HepG2 (cell line): ENCODE measurements at places on chromosomes 4 and X. TPM values are rescaled to one million over a fixed set of nuclear protein-coding genes. Genes with fewer than 3 reads are reported as not detected.

DNA sequence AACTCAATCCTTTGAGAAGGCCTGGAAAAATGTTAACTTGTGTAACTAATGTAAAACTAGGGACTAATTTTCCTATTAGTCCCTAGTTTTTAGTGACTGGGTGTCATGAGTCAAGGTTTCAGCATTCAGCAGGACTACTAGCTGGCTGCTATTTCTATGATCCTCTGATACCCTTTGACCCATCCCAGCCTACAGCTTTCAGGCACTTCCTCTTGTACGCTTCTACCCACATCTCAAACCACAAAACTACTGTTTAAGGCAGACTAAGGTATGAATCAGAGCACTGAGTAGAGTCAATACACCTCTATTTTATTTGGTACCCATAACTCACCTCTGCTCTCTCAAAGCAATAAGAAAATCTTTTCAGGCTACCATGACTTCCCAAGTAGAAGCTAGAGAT, 809.6 kb downstream of the PDHA2 start:
- no peak overlapping the region for H3K4me3 ChIP-seq
- no peak for DNase-seq
- H3K27ac ChIP-seq, result no peak overlapping the region
- no peaks in the 10 kb centered on the region for H3K4me1 ChIP-seq

DNA sequence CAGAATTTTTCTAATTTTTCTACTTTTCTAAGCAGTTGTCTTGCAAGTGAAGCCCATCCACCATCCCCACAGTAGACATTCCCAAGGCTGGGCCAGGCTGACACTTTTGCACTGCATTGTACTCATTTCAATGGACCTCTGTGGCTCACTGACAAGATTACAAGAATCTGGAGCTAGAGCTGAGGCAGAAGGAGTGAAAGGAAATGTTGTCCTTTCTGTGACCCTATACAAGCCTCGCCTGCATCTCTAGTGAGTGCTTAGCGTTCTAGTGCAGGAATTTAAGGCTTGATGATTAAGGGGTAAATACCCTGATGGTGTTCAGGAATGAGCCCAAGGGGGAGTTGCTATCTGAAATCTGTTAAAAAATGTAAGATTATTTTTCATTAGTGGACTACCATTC, 6.3 kb downstream of the MAGED1 start:
- H3K36me3 ChIP-seq, result peaks cover 6% of the 10 kb centered on the region
- DNase-seq, result no peak
- H3K27me3 ChIP-seq, result no peaks in the 10 kb centered on the region

The USP17L11 gene
- total RNA-seq, result not detected in 2 replicates

DNA sequence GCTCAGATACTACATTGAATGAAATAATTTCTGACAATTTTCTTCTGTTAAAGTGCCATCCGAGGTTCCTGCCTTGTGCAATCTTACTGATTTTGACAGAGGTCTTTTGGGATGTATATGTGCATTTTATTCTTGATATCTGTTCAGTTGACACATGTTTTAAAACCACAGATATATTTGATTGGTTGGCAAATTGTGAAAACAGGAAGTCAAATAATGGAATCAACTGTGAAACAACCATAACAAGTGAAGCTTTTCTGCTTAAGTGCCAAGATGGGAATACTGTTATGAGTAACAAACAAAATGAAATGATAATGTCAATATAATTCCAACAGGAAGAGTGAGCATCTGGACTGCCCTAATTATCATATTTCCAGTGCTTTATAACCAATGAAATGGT, 84.9 kb upstream of the TET2 start:
- no peaks in the 10 kb centered on the region for H3K4me1 ChIP-seq
- H3K27me3 ChIP-seq, result no peaks in the 10 kb centered on the region
- no peak for DNase-seq
- no peak overlapping the region for H3K4me3 ChIP-seq

DNA sequence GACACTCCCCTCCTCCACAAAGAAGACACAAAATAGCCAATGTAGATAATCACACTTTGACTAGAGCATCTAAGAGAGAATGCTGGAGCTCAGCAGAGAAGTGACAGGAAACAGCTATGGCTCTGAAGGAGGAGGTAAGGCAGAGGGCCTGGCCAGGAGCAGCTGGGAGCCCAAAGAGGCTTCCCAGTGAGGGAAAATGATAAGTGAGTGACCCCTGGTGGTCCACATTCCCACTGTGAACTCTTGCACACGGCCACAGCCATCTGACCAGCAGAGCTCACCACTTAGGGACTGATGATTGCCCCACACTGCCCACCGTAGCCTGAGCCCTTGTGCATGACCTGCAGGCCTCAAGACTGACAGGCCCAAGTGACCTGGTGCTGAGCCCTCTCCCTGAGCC, 162.7 kb upstream of the GALNTL6 start:
- H3K4me3 ChIP-seq, result no peak overlapping the region
- no peaks in the 10 kb centered on the region for H3K27me3 ChIP-seq
- no peaks in the 10 kb centered on the region for H3K4me1 ChIP-seq
- DNase-seq, result peak; percentile 3
- no peaks in the 10 kb centered on the region for H3K36me3 ChIP-seq
